OCI-M1 (cell line): ENCODE measurements at places on chromosomes 2 and 18.

GRCh38 chr2:43950383-43951008 lies 45.3 kb downstream of the LRPPRC start:
- DNase-seq: peak; percentile 51

- no peak for DNase-seq
Observed at GRCh38 chr2:126795656-126796055, 103.0 kb upstream of the TEX51 start.

DNA sequence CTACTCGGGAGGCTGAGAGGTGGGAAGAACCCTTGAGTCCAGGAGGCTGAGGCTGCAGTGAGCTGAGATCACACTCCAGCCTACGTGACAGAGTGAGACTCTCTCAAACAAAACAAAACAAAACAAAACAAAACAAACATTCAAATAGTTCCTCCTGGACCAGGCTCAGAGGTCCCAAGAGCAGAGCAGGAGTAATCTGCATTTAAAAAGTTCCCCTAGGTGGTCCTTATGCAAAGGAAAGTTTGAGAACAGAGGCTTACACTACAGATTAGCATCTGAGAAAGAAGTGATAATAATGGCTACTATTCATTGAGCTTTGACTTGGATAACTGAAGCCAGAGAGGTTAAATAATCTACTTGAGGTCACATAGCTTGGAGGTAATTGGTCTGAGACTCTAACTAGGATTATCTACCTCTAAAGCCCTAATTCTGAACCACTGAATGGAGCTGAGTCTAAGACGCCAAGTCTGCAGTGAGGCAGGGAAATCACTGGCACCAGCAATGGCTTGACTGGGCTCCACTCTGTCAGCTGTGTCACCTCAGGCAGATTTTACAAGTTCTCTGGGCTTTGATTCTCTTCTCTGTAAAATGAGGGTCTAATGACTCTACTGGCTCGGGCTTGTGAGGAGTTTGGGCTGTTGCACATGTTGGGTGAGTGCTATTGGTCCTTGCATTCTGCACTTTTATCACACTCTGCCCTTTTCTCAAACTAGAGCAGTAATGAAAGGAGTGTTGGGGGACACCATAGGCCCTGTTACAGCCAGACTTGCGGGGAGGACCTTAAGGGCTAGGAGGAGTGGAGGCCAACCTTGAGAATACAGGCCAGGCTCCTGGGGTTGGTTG lies 29.2 kb upstream of the DLX2 start:
- no peak for DNase-seq

GRCh38 chr2:241547781-241548450 lies 10.6 kb upstream of the BOK start:
- no peak for DNase-seq

DNA sequence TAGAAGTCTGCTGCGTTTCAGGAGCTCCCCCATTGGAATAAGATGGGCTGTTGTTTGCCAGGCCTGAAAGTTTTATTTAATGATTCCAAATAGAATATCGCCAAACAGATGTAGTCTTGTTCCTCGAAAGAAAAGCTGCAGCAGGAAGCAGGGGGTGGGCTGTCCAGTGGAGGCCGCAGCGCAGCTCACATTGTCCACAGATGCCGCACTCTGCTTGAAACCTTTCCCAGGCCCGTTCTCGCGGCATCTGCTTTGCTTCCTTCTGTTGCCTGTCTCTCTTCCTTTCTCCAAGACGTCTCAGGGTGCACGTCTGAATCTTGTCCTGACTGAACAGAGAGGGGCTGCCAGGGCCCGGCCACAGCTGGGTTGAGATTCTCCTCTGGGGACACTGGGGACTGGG lies 12.4 kb upstream of the IGFBP2 start:
- no peak for DNase-seq

DNA sequence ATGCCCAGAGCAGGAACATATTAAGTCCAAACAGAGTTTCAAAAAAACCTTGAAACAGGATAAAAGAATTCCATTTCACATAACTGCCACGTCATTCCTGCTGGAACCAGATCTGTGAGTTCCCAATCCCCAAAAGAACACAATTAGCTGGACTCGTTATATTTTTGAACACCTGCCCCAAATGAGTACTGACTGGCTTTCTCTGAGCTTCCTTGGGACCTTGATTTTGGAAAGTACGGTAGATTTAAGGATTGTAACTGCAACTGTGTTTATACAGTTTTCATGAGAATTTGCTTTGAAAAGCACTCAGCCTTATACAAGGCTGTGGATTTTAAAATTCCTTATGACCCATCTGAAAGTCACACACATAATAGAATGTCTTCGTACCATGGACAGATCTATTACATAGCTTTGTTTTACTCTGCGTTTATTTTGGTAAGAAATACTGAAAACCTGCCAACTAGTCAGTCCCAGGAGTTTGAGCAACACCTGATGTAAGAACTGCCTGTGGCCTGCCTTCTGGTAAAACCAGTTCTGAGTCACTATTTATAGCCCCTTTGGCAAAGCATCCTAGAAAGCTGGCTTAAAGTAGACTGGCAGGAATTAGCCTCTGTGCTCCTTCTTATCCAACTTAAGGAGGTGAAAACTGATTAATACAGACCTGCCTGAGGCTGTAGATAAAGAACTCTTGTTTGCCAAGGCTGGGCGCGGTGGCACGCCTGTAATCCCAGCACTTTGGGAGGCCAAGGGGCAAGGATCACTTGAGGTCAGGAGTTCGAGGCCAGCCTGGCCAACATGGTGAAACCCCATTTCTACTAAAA lies 48.1 kb downstream of the MERTK start:
- no peak for DNase-seq

DNA sequence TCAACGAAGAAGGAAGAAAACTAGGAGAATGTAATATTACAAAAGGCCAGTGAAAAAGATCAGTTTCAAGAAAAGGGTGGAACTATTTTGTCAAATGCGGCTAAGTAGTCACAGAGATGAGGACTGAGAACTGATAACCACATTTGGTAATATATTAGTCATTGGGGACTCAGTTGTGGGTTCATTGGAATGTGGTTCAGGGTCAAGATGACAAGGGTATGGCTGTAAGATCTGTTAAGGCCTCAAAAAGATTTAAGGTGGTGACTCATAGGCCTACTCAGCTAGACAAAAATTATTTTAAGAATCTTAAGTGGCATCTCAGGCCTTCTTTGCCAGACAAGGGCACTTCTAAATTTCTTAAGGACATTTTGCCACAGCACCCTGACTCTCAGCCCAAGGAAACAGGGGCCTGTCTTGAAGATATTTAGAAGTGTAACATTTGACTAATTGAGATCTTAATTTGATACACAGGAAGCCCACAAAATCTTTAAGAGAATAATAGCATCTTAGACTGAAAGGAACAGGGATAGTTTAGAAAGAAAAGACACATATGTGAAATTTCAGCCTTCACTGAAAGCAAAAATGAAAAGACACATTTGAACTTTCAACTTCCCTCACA lies 81.3 kb downstream of the STRADB start:
- DNase-seq: no peak

GRCh38 chr2:177165061-177165583 lies 47.5 kb upstream of the HNRNPA3 start:
- DNase-seq: peak; percentile 73

GRCh38 chr2:238061315-238062202 lies 758 bp downstream of the SCLY start:
- DNase-seq: peak; percentile 53

DNA sequence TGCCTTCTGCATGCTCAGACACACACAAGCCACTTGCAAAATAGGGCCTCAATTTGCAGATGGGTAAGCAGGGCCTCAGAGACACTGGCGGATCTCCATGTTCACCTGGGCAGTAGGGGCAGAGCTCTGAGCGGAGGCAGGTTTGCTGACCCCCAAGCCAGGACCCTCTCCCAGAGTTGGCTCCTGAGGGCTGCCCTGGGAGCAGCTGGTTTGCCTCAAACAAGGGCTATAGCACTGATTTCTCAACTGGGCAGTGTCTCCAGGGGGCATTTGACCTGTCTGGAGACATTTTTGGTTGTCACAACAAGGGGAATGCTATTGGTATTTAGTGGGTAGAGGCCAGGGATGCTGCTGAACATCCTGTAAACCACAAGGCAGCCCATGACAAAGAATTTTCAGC lies 11.6 kb downstream of the GLI2 start:
- DNase-seq: no peak

- DNase-seq: no peak
Observed at GRCh38 chr18:62877411-62878221, 162.3 kb downstream of the PHLPP1 start.

DNA sequence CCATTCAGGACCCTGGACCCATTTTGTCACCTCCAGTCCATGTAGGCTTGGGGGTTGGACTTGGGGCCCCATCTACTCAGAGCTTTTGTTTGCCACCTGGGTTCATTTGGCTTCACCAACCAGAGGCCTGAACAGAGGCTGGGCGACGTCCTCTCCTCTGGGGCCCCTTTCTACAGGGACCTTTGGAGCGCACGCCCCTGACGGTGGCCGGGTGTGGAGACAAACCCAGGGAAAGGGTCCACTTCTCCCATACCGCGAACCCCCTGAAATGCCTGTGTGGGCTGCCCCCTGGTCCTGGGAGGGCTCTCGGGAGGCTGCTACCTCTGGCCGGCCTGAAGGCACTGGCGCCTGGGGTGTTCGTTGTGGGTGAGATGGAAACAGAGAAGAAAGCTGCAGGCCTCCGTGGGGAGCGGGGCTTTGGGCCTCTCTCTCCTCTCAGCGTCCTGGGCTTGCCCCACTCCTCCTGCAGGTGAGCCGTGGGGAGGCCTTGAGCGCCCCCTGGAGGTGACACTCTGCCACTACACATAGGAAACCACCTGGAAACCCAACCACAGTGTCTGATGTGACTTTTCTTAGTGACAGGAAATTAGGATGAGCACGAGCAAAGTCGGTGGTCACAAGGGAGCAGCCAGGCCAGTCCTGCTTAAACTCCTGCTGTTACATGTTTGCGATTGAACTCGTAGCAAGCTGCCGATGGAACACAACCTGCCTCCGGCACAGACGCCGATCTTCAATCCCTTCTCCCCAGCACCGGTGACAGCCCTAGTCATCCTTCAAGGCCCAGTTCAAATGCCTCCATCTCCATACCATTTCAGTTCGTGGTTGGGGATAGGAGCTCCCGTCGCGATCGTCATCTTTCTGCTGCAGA lies 12.0 kb upstream of the NTSR2 start:
- DNase-seq: peak; percentile 77
